NCI-H510A treated with DMSO at 0.1 percent for 48 hours (cell line): ENCODE measurements at places on chromosomes 5 and 9.
A peak's percentile ranks its signal among the peaks of the same experiment; 100 is the strongest.

DNA sequence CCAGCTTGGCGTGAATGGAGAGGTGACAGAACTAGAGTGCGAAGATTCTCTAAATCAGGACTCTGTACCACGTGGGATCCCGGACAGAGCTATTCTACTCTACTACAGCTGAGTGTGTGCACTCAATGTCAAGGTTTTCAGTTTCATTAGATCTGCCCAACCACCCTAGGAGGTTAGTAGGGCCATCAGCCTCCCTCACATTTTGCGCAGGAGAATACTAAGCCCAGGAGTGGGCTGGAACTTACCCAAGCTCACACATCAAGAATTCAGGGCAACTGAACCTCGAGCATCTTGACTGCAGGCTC lies 68.3 kb upstream of the TBC1D2 start:
- no peak for DNase-seq

DNA sequence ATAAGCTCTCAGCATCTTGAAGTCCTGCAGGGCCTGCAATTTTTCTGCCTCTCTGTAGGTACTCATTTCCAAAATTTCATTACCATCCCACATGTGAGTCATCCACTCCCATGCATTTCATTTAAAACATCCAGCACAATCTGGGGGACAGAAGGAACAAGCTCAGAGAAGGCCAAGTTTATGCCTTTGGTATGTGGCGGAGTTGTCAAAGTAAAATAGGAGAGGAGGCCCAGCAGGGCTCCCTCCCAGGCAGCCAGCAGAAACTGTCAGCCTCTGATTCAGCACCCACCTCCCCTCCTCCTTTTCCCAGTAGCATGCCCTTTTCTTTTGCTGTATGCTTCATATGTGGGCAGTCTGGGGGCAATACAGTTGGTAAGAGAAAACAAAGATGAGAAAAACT lies 126.4 kb upstream of the ZNF366 start:
- DNase-seq, result no peak

DNA sequence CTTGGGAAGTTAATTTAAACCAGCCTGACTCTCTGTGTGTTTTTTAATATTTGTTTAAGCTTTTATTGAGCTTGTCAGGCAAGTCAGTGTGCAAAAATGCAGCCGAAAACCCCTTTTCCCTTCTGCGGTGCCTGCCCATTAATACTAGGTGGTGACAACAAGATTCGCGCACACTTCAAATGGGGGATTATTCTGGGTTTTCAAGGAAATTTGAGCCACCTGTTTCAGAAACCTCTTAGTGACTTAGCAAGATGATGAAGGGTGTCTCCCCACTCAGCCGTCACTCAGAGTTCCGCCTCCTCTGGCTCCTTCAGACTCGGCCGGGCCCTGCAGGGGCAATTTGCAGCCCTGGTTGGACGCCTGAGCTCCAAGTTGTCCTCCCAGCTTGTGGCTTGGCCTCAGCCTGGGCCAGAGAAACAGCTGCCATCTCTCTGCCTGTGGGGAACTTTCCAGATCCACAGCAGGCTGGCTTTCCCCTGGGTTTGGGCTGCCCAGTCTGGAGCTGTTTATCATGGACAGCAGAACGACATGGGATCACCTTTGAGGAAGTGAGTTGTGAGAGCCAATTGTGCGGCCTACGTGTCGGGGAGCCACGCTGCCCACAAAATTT lies 75.9 kb downstream of the SPRY4 start:
- no peak for DNase-seq

- no peak for DNase-seq
These were observed 32.3 kb upstream of the EQTN start for GRCh38 chr9:27329291-27329690.

GRCh38 chr5:96483878-96484277 lies 50.8 kb upstream of the PCSK1 start:
- DNase-seq, result no peak

- no peak for DNase-seq
These were observed 899 bp upstream of the SHC3 start for GRCh38 chr9:89179540-89179894.

- no peak for DNase-seq
These were observed 370.6 kb downstream of the DMRTA1 start for GRCh38 chr9:22817181-22817580.

GRCh38 chr5:44875661-44876605 lies 67.2 kb downstream of the MRPS30 start:
- DNase-seq, result no peak

GRCh38 chr9:77712533-77713130 lies 64.5 kb upstream of the GNA14 start:
- DNase-seq, result no peak

DNA sequence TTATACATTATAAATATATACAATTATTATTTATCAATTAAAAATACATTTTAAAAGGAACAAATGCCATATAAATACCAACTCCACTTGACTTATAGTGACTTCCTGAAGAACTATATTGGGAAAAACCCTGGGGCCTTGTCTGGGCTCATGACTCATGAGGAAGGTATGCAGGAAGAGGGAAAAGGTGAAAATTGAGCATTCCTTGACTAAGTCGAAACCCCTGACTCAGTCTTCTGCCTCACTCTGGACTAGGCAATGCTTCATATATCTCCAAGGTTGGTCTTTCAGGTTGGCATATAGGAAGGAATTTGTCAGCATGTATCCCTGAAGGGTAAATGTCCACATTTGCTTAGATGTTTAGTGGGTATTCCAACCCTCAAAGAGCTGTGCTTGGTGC lies 78.5 kb downstream of the SH3TC2 start:
- no peak for DNase-seq

- DNase-seq, result no peak
These were observed 6.0 kb downstream of the NACC2 start for GRCh38 chr9:136088939-136089696.

DNA sequence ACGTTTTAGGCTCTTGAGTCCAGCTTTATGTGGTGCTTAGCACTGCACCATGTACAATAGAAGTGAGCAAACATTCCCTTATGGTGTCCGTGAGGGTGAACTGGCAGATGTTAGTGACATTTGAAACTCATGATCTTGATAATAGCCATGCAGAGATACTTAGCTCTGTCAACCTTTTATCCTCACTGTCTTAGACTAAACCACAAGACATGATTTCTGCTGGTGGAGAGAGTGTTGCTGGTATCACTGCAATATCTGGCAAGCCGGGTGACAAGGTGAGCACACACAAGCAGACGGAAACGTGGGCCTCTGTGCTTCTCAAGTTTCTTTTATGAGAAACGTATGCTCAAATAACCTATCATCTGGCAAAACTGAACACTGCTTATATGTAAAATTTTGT lies 68.4 kb downstream of the CAST start:
- DNase-seq, result peak; percentile 90

GRCh38 chr5:57215629-57216195 lies 41.9 kb downstream of the GPBP1 start:
- DNase-seq, result no peak

GRCh38 chr5:28574606-28575005 lies 1536.2 kb upstream of the CDH9 start:
- DNase-seq, result no peak

DNA sequence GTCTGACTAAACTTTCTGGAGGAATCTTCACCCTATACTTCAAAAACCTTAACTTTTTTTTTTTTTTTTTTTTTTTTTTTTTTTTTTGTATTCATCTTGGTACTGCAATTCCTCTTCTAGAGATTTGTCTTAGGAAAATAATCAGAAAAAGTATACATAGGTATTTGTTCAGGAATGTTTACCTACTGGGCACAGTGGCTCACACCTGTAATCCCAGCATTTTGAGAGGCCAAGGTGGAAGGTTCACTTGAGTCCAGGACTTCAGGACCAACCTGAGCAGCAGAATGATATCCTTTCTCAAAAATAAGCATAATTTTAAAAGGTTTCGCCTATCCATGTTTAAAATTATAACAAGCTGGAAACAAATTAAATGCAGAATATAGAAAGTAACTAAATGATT lies 33.3 kb upstream of the NREP start:
- no peak for DNase-seq

- DNase-seq, result no peak
These were observed 341.1 kb downstream of the MAT2B start for GRCh38 chr5:163846512-163846911.
